ENCODE measurements at places on chromosomes 5 and 9. TPM values are rescaled to one million over a fixed set of nuclear protein-coding genes. Genes with fewer than 3 reads are reported as not detected.

Gene PHF24
- not detected for total RNA-seq

Gene IARS1
- 120 TPM for total RNA-seq

DNA sequence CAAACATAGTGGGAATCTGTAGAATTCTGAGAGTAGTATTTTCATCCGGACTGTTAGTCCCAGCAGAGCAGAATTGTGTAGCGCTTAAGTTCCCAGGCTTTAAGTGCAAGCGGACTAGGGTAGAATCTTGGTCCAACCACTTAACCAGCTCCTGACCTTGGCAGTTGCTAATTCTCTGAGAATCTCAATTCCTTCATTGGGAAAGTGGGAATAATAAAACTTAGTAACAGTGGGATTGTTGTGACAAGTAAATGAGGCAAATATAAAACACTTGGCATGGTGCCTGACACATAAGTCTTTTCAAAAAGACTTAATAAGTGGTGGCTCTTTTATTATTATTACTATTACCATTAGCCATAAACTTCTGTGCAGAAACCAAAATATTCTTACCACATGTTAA lies 8.4 kb upstream of the SLC1A3 start:
- no peak for DNase-seq

Gene IFNA13
- not detected for total RNA-seq

Gene NR5A1
- total RNA-seq, result not detected

GRCh38 chr9:94110821-94111252 lies 26.6 kb downstream of the PTPDC1 start:
- DNase-seq, result no peak

Gene CNOT8
- total RNA-seq, result 78.3 TPM

Gene PCDHGA7
- total RNA-seq, result 0.26 TPM
